ENCODE measurements at places on chromosomes 13 and 19. TPM values are rescaled to one million over a fixed set of nuclear protein-coding genes. Genes with fewer than 3 reads are reported as not detected.

DNA sequence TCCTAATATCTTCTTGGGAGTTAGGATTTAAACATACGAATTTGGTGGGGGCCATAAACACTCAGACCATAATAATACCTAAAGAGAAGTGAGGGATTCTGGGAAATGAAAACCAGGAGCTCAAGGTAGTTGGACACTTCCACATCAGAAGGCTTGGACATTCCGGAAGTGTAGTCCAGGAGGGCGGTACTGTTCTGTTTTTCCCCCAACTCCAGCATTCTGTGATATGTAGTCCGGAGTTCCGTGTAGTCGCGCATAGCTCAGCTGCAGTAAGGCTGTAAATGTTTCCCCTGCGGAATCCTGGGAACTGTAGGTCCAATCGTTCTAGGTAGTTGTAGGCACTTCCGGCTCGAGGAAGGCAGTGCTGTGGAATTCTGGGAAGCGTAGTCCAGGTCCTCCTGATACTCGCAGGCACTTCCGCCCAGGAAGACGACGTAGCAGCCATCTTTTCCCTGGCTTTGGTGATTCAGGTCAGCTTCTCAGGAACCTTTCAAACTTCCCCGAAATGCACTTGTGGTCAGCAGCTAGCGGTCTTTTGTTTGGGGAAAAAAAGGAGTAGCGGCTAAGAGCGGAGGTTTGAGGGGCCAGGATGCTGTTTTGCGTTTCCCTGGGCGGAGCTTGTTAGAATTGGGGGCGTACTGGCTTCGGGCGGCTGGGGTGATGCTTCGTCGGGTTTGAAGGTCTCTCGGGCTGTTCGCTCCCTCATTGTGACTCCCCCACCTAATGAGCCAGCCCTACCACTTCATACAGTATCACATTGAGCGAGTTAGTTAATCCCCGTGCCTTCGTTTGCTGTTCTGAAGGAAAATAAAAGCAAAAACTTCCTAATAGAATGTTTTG is at the start of gene ZNF226:
Gene ZNF226 (plus strand): TSS at position 428 of the 840 bp plus-strand sequence. CDS start 4,981 bp downstream, outside the sequence.
- DNase-seq, result peak; percentile 100

DNA sequence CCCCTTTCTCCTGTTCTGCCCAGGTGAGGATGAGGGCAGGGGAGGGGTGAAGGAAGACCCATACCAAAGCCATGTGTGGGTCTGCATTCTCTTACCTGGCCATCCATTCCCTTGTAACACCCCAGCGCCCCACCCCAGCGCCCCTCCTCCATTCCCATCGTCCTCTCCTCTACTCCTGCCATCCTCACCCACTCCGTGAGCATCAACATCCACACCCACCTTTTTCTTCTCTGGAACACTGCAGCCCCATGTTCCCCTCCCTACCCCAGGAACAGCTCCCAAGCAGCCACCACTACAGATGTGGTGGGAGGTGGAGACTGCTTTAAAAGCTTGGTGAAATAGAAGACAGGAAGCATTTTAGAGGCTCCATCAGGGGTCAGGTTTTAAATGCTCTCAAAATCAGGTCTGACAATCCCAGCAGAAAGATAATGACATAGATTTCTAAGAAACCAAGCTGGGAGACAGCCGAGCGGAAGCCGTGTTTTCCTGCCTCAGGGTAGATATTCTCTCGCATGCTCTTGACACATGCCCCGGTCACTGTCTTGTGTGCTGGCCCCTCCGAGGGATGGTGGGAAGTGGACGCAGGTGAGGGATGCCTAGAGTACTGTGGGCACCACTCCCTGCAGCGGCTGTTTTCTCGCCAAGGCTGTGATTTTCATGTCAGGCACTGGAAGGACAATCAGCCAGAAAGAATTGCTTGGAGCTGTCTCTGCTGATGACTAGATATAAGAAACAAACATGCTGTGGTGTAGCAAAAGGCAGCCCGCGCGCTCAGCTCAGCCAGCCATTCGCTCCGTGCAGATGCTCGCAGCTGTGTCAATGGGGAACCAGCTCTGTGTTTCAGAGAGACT is 9.8 kb downstream of the MEDAG start:
- DNase-seq, result no peak

GRCh38 chr19:5678071-5678718 is 2.1 kb downstream of the MICOS13 start:
- no peak for DNase-seq

GRCh38 chr13:75353781-75354193 is 128.2 kb downstream of the TBC1D4 start:
- DNase-seq, result no peak

GRCh38 chr13:43326100-43326499 is 302.7 kb downstream of the DNAJC15 start:
- DNase-seq, result no peak

- no peak for DNase-seq
These were observed 29.7 kb downstream of the NKPD1 start for GRCh38 chr19:45130888-45131615.

DNA sequence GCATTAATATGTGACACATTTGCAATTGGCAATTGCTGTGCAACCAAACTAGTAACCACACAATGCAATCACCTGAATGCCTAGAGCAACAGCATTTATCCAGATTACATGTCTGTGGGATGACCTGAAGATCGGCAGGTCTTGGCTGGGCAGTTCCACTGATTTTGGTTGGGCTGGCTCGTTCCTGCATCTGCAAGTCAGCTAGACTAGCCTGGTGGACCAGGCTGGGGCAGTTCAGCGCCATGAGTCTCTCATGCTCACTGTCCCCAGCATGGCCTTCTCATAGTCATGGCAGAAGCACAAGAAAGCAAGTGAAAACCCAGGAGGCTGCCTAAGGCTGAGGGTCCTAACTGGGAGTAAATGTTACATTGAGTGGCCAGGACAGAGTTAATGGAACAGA is 229.1 kb upstream of the TSHZ3 start:
- DNase-seq, result no peak

The PGLYRP2 gene
- total RNA-seq, result 1.1 TPM

The RFPL4A gene
- not detected for total RNA-seq

DNA sequence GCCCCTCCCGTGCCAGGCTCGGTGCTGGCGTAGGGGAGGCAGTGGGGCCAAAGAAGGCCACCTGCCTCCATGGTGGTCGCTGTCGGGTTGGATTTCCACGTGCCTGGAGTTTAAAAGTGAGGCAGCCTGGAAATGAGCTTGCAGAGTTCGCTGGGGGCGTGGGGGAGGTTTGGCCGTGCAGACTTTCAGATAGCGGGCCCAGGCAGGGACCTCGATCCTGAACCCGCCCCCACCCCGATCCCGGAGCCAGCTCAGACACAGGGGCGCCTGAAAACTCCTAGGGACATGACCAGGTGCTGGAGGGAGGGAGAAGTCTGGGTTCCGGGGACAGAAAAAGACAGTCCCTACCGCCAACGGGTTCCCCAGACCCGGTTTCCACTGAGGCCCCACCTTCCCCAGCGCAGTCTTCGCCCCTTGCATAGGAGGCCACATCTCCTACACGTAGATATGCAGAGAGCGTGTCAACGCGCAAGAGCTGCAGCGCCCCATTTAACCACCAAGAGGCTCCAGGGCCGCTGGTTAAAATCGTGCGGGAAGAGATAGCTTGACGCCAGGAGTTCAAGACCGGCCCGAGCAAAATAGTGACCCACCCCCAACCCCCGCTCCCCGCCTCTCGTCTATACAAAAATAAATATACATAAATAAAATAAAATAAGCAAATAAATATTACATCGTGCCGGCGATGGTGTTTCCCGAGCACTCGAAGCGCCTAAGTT is 8.5 kb downstream of the CCDC8 start:
- peak; percentile 47 for DNase-seq

The RXFP2 gene
- total RNA-seq, result not detected

The FXYD3 gene
- total RNA-seq, result 75.0 TPM

GRCh38 chr13:36475468-36475867 is 43.2 kb downstream of the CCNA1 start:
- DNase-seq, result no peak

GRCh38 chr19:3475449-3475848 is 4.9 kb downstream of the SMIM24 start:
- no peak for DNase-seq

GRCh38 chr19:326871-327270 is 17.7 kb downstream of the MIER2 start:
- no peak for DNase-seq

GRCh38 chr13:108342369-108343289 is 73.1 kb downstream of the TNFSF13B start:
- no peak for DNase-seq

The LACC1 gene
- 4.9 TPM for total RNA-seq

DNA sequence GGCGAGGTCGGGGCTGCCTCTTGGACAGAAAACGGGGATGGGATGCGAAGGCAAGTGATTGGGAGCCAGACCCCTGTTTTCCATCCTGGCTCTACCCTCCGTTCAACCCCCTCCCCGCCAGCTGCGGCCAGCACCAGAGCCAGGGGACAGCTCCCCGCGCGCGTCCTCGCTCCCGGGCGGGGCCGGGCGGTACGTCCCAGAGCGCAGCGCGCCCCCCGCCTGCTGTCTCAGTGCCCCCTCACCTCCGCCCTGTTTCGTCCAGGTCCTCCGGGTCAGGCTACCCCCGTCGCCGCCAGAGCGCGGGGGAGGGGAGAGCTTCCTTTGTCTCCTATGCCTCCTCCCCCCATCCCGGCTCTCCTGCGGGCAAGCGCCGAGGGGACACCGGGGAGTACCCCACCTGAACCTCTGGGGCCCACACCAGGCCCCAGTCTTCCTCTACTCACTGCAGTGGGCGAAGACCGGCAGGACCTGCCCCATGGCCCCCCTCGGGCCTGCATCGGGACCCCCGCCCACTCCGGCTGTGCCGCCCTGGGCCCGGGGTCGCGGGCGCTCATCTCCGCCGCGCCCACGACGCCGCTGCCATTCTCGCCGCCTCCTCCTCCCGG is 396 bp downstream of the RTN2 start:
- DNase-seq, result no peak

DNA sequence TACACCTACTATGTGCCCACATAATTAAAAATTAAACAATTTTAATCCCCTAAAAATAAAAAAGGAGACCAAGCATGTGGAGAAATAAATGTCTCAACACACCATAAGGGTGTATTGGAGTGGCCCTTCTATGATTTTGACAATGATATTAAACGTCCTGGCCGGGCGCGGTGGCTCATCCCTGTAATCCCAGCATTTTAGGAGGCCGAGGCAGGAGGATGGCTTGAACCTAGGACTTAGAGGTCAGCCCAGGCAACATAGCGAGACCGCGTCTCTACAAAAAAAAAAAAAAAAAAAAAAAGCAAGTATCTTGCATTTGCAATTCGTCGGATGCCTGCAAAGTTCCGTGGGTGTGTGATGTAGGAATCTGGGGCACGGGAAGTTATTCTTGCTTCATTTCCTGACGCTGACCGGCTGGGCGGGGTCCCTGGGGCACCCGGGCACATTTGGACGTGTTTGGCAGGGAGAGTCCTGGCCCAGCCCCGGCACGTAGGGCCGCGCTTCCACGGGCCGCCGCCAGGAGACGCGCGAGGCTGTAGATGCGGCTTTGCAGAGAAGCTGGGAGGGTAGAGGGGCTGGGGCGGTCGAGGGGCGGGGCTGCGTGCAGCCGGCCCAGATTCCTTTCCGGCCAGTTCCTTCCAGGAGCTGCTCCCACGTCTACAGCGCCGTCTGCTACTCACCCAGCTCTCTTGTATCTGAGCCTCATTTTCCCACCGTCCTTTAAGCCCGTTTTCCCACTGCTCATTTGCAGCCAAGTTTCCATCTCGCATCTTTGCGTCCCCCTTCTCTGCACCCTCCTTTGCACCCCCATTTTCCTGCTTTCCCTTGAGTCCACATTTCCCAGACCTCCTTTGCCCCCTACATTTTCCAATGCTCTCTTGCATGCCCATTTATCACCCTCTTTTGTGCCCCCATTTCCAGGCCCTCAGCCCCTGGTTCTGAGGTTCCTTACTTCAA is 2.2 kb upstream of the TSPAN16 start:
- peak; percentile 80 for DNase-seq

GRCh38 chr19:34171539-34171876 is 796 bp upstream of the LSM14A start:
- peak; percentile 72 for DNase-seq

GRCh38 chr13:111179908-111180760 is 65.0 kb downstream of the ARHGEF7 start:
- no peak for DNase-seq

- no peak for DNase-seq
These were observed 15.9 kb upstream of the EPHX3 start for GRCh38 chr19:15248106-15248505.

The N4BP2L2 gene
- total RNA-seq, result 142 TPM

- DNase-seq, result no peak
These were observed 9.1 kb downstream of the MAST1 start for GRCh38 chr19:12847159-12848139.

The NAT14 gene
- 6.1 TPM for total RNA-seq

- no peak for DNase-seq
These were observed 31.8 kb upstream of the PSG9 start for GRCh38 chr19:43300876-43301765.

- no peak for DNase-seq
These were observed 148.9 kb upstream of the TMTC4 start for GRCh38 chr13:100823448-100823847.

GRCh38 chr13:43529796-43530195 is 257.0 kb downstream of the ENOX1 start:
- DNase-seq, result no peak

The CABP5 gene
- not detected for total RNA-seq

DNA sequence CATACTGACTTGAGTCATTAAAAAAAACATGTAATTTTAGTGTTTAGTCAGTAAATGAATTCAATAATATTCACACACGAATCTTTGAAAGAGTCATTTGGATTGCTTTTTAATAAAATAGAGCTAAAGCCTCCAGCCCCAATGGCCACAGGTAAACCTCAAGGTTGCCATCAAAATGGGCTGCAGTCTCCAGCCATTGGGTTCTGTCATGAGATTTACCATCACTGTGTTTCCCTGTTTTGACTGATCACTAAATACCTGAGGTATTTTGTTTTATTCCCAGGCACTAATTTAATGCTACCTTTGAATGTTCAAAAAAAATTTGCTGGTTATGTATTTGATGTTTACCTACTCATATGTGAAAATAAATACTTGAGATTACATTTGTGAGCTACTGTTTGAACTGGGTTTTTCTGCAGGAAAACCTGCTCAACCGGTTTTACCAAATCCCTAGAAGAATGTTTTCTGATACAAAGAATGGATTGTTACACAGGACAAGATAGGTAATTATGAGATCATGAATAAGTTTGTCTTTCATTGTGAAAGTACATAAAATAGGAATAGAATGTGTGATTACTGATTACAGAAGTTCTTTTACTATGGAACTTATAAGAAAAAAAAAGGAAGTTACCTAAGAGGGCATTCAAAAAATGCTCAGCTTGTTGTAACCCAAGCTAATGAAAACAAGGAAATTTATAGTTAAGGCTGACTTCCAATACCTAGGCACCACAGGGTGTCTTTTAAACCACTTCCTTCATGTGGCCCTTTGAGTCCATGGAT is 391.3 kb downstream of the EFNB2 start:
- DNase-seq, result no peak

The RNF225 gene
- total RNA-seq, result 0.99 TPM

- DNase-seq, result no peak
These were observed 11.3 kb upstream of the BTBD2 start for GRCh38 chr19:2026770-2027169.

The CEACAM19 gene
- 3.4 TPM for total RNA-seq

The B3GNT3 gene
- total RNA-seq, result 0.79 TPM

The MCEMP1 gene
- total RNA-seq, result 0.79 TPM

The AXL gene
- total RNA-seq, result 36.2 TPM

DNA sequence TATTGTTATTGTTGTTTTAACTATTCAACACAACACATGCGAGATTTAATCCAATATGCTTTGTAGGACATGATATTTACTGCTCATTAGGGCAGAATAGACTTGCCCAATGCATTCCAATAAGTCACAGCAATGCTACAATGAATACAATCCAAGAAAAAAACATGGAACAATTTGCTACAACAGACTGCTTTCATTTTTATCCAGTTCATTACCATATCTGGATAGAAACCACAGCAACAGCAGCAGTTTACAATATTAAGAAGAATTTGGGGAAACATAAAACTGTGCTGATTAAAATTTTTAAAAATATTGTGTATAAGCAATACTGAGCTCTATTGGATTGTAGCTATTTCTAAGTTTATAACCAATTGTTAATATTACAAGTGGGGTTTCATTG is 833.0 kb downstream of the DIAPH3 start:
- DNase-seq, result no peak

All from skin of body (tissue), 3 donors.